ENCODE measurements at places on chromosomes 2 and 18. TPM values are rescaled to one million over a fixed set of nuclear protein-coding genes. Genes with fewer than 3 reads are reported as not detected.

Gene ITGB6
- 383 TPM for total RNA-seq

Gene CRACDL
- 6.3 TPM for total RNA-seq

Gene RMDN2
- 18.1 TPM for total RNA-seq

Gene TUBA4B
- total RNA-seq = 0.25 TPM

Gene SOWAHC
- 20.7 TPM for total RNA-seq

Gene NLRC4
- not detected for total RNA-seq

Gene CDK15
- 0.55 TPM for total RNA-seq
